ENCODE measurements at places on chromosomes 2 and 18.
A peak's percentile ranks its signal among the peaks of the same experiment; 100 is the strongest.

GRCh38 chr2:67448648-67449047 is 51.5 kb downstream of the ETAA1 start:
- DNase-seq, result no peak

DNA sequence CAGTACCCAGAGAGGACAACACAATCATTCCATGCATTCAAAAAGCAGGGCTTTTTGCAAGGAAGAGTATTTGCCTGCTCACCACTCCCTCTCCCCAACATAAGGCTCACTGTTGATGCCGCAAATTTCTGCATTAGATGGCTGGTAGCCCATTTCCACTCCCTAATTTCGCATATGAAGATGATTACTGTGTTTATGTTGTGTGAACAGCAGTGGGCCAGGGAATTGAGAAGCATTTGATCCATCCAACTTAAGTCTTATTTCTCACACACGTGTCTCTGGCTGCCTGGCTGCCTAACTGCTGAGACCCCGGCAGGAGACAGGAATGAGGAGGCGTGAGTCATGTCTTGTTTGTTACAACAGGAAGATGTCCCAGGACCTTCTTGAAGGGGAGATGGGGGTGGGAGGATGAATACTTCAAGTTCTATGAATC is 294.1 kb downstream of the ALK start:
- no peak for DNase-seq

DNA sequence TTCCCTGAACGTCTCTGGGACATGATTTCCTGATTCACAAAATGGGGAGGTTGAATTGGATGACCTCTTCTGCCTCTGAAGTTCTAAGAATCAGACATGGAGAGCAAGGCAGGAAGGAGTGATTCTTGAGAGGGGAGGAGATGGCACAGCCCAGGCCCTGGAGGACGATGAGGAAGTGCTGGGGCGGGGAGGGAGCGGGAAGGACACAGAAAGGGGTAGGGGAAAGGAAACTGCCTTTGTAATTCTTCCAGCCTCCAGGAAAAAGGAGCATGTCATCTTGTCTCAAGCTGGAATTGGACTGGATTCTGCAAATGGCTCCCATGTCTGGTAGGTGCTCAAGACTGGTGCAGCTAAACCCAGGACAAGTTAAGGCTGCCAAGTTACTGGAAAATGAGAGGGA is 97.0 kb upstream of the NCK2 start:
- no peak for DNase-seq

- no peak for DNase-seq
Observed at GRCh38 chr2:59029058-59029457, 787.9 kb upstream of the FANCL start.

- no peak for DNase-seq
Observed at GRCh38 chr2:82007071-82007664, 1702.6 kb upstream of the LRRTM1 start.

GRCh38 chr2:203708846-203709396 is 2.5 kb downstream of the CD28 start:
- DNase-seq, result no peak

GRCh38 chr2:150625303-150625702 is 137.8 kb upstream of the RND3 start:
- no peak for DNase-seq

DNA sequence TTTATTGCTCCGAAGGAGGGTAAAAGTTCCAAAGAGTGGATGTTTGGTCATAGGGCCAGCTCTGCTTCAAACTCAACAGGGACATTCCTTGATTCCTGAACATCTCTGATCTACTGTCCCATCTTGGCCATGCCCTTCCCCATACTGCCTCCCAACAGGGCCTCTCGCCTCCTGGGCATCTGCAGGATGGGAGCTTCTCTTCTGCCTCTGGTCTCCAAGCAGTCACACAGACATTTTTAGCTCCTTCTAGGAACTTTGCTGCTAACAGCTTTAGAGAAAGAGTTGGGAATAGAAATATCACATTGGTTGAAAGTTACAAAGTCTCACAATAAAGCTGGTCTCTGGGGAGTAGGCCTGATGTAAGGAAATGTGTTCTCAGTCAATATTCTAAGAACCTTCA is 9.4 kb upstream of the DGUOK start:
- no peak for DNase-seq

GRCh38 chr2:233455006-233455405 is 100.7 kb downstream of the DGKD start:
- DNase-seq, result no peak

DNA sequence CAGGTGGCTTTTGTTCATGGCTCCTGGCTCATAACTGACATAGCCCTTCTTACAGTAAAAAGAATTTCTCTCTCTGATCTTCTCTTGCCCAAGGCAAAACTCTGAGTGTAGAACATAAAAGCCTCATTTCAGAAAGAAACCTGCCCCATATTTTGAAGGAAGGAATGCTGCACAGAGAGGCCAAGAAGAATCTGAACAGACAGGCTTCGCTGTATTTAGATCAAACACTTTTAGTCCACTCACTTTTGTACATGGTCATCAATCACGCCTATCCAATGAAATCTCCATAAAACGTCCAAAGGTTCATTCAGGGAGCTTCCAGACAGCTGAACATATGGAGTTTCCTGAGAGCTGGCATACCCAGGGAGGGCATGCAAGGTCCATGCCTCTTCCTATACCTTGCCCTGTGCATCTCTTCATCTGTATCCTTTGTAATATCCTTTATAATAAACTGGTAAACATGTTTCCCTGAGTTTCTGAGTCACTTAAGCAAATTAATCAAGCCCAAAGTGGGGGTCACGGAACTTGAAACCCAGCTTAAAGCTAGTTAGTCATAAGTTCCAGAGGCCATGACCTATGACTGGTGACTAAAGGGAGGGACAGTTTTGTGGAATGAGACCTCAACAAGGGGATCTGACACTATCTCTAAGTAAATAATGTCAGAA is 62.5 kb upstream of the TMEM247 start:
- DNase-seq, result no peak

GRCh38 chr2:235663875-235664274 is 170.0 kb downstream of the AGAP1 start:
- no peak for DNase-seq

DNA sequence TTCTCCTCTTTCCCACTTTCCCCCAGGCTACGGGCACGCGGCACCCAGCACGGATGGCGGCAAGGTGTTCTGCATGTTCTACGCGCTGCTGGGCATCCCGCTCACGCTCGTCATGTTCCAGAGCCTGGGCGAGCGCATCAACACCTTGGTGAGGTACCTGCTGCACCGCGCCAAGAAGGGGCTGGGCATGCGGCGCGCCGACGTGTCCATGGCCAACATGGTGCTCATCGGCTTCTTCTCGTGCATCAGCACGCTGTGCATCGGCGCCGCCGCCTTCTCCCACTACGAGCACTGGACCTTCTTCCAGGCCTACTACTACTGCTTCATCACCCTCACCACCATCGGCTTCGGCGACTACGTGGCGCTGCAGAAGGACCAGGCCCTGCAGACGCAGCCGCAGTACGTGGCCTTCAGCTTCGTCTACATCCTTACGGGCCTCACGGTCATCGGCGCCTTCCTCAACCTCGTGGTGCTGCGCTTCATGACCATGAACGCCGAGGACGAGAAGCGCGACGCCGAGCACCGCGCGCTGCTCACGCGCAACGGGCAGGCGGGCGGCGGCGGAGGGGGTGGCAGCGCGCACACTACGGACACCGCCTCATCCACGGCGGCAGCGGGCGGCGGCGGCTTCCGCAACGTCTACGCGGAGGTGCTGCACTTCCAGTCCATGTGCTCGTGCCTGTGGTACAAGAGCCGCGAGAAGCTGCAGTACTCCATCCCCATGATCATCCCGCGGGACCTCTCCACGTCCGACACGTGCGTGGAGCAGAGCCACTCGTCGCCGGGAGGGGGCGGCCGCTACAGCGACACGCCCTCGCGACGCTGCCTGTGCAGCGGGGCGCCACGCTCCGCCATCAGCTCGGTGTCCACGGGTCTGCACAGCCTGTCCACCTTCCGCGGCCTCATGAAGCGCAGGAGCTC is 35.4 kb downstream of the KCNK3 start:
- DNase-seq, result no peak

DNA sequence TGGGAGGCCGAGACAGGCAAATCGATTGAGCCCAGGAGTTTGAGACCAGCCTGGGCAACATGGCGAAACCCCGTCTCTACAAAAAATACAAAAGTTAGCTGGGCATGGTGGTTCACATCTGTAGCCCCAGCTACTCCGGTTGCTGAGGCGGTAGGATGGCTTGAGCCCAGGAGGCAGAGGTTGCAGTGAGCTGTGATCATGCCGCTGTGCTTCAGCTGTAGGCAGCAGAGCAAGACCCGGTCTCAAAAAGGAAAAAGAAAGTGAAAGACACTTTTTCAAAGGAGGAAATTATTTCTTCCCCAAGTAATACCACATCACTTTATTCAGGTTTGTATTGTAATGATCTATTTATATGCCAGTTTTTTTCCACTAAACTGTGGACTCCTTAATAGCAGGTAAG is 35.7 kb upstream of the TAF4B start:
- no peak for DNase-seq

DNA sequence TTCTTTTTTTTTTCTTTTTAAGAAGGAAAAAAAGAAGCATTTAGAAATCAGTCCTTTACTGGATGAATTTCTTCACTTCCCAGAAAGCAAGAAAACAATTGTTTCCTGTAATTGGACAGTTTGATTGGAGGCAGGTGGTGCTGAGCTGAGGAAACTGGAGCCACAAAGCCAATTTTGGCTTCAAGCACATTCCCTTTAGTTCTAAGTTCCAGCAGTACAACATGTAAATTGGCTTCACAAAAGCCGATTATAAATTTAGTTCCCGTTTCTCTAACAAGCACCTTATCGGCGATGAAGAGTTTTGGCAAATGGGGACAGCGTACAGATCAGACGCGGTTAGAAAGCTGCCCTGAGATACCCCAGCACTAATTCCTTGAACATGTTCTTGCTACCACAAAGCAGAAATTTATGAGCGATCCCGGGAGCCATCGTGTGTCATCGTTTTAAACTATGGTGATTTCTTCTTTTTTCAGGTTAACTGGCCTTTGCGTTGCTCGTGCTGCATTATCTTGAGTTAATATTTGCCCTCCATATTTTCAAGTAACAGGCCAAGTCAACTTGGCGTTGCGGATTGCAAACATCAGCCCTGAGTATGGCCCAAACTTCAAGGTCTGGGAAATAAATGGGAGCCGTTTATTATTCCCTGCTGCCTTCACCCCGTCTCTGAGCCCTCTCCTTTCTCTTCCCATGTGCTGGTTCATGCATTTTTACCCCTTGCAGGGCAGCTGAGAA is 190.4 kb upstream of the ID2 start:
- DNase-seq, result no peak

- no peak for DNase-seq
Observed at GRCh38 chr2:105627534-105627933, 117.2 kb upstream of the NCK2 start.

GRCh38 chr2:173872714-173873113 is 92.5 kb downstream of the SP3 start:
- no peak for DNase-seq

- no peak for DNase-seq
Observed at GRCh38 chr18:7116792-7117389, 706 bp downstream of the LAMA1 start.

GRCh38 chr2:135052997-135053474 is 944 bp downstream of the RAB3GAP1 start:
- DNase-seq, result no peak

DNA sequence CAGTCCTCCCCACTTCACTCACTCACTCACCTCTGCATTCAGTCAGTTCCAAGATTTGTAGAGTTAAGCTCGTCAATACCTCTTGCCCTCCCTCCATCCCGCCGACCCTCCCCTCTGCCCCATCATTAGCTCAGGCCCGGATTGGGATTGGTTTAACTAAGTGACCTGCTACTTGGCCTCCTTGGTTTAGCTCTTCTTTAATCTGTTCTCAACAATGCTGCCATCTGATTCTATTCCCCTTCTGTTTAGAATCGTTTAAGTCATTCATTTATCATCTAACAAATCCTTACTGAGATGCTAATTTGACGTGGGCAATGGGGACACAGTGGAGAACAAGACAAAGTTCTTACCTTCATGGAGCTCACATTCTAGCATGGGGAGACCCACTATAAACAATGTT is 204.6 kb downstream of the MTX2 start:
- no peak for DNase-seq

DNA sequence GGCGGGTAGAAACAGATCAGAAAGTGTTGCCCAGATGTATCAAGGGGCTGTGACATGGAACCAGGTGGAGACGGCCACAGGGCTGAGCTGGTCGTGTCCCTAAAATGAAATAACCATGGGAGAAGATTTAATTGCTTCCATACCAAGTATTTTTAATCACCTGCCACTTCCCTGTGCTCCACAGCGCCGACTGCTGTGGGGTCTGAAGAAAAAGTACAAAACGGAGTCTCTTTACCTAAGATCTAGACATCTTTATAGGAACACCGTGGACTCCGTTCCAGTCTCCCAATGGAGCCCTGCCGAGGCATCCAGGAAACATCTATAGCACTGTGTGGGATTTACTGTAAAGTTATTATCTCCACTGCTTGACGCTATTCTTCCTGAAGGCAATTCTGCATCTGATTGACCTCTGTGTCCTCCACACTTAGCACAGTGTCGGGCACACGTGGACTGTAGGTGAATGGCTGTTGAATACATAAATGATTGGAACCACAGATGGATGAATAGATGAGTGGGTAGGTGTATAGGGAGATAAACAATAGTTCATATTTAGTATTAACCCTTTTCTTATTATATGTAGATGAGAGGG is 21.6 kb upstream of the GYPC start:
- DNase-seq, result peak; percentile 14

GRCh38 chr18:45303026-45303425 is 312.2 kb upstream of the SLC14A2 start:
- no peak for DNase-seq

GRCh38 chr2:43840965-43841364 is 2.2 kb downstream of the ABCG8 start:
- no peak for DNase-seq

- DNase-seq, result no peak
Observed at GRCh38 chr2:185132501-185133041, 534.2 kb downstream of the ZNF804A start.

All from H4 (cell line).